ENCODE measurements at places on chromosomes 2 and 18.

- DNase-seq = no peak
Observed at GRCh38 chr2:33316328-33316727, 160.1 kb upstream of the RASGRP3 start.

- DNase-seq = no peak
Observed at GRCh38 chr2:173872714-173873113, 92.5 kb downstream of the SP3 start.

GRCh38 chr2:96769814-96770213, 9.1 kb downstream of the CNNM4 start:
- no peak for DNase-seq

DNA sequence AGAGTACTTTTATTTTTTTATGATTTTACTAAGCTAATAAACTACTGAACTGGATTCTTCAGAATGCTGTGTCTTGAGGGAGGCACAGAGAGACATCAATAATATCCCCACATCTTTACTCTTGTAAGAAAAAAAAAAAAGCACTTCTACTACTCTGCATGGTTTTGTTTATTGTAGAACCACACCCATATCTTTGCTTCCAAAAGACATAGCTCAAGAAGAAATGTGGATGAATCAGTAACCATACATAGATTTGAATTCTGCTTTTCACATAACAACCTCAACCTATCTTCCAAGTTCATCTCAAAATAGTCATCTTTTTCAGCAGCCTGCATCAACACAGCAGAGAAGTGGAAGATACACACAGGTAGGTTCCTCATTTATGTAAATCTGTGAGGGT, 12.2 kb upstream of the COL5A2 start:
- DNase-seq = no peak

DNA sequence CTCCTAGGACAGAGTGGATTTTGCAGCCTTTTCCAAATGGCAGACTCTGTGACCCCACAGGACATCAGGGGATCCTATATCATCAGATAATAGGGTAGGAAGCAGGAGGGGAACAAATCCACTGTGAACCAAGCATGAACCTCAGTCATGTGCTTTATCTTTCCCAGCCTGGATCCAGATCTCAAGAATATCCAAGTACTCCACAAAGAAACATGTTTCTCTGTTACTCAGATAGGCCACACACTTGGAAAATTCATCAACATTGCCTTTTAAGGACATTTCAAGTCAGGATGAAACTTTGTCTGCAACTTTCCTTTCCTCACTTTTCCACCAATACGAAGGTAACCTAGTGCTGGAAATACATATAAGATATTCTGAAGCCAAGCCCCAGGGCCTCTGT, 85.8 kb downstream of the RDH14 start:
- DNase-seq = no peak

DNA sequence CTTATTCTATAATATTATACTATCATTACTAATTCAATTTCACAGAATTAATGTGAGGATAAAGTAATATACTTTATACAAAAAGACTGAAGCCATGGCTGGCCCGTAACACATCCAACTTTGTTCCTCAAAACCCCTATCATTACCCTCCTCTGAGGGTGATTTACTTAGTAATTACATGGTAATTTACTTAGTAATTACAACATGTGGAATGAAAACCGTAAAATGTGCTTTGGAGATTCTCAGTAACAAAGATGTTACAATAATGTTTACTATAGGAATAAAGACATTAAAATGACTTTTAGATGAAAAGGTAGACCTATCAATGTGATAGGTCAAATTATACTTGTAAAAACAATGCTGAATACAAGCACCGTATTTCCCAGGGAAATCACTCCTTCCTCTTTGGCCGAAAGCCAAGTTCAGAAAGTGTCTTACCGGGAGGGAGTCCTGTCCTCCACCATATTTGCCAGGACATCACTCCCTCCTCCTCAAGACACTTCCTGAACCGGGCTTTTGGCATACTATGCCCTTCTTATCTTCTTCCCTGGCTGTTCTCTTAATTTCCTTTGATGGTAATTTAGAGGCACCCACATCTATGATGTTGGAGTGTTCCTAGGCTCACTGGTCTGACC, 1047.8 kb downstream of the SOCS6 start:
- no peak for DNase-seq

GRCh38 chr2:145555360-145555759, 1035.4 kb upstream of the ZEB2 start:
- no peak for DNase-seq

DNA sequence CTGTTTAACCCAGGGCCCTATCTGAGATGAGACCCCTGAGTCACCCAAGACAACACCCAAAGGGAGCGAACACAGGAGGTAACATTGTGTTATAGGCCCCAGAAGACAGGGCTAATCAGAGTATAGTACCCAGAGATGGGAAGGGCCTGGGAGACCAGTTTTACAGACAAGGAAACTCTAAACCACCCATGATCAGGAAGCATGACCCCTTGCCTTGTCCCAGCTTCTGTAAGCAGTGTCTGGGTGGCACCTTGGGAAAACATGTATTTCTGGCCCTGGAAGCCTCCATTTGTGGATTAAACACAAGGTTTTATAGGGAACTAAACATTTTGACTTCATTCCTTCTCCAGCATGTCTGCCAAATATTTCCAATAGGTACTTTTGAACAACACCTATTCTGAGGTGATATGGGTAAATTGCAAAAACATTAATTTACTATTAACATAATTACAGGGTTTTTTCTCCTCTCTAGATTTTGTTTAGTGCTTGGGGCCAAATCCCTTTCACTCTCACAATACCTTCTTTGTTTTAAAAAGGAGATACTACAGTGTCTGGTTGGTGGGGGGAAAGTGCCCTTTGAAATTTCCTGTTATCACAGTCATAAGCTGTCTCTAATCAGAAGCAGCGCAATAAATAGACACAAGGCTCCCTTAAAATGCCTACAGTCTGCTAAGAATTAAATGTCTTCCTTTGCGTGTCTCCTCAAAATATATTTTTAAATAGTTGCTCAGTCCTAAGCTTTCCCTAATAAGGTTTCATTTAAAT, 341.1 kb downstream of the BCL11A start:
- no peak for DNase-seq

- DNase-seq = no peak
Observed at GRCh38 chr2:95074663-95075439, 46.8 kb downstream of the MRPS5 start.

DNA sequence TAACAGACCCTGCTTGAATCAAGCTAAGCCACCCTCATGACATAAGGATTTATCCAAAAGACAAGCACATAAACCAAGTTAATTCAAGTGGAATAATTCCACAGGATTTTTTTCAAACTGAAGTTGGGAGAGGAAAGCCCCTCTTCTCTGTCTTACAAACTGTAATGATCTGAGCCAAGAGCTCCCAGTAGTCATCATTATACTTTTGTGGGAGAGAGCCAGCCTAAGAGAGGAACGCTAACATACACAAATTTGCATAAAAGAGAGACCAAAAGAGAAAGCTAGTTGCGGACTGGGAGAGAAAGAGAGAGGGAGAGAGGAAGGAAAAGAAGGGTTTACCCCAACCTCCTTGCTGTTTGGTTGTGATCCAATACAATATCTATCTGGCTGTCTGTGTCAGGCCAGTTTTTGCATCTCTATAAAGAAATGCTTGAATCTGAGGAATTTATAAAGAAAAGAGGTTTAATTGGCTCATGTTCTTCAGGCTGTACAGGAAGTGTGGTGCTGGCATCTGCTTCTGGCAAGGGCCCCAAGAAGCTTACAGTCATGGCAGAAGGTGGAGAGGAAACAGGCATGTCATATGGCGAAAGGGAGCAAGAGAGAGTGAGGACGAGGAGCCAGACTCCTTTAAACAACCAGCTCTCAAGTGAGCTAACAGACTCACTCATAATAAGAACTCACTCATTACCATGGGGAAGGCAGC, 20.8 kb upstream of the PUM2 start:
- no peak for DNase-seq

- no peak for DNase-seq
Observed at GRCh38 chr2:27802547-27802946, 31.0 kb downstream of the MRPL33 start.

GRCh38 chr2:65320042-65320725, 92.6 kb downstream of the ACTR2 start:
- DNase-seq = no peak

- no peak for DNase-seq
Observed at GRCh38 chr2:175648577-175649063, 353.4 kb downstream of the LNPK start.

DNA sequence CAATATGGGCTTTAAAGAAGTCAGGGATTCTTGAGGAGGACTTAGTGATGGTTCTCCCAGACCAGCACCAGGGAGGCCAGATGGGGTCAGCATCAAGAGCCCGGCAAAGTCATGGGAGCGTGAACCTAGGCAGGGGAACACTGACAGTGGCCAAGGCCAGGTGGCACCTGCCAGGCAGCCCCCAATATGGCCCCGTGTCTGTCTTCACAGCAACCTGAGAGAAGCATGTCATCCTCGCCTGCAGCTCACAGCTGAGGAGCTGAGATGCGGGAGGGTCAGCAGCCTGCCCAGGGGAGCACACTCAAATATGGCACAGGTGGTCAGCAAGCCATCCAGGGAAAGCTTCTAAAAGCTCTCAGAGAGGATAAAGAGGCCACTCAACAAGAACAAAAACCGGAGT, 105.7 kb upstream of the GPC1 start:
- no peak for DNase-seq

DNA sequence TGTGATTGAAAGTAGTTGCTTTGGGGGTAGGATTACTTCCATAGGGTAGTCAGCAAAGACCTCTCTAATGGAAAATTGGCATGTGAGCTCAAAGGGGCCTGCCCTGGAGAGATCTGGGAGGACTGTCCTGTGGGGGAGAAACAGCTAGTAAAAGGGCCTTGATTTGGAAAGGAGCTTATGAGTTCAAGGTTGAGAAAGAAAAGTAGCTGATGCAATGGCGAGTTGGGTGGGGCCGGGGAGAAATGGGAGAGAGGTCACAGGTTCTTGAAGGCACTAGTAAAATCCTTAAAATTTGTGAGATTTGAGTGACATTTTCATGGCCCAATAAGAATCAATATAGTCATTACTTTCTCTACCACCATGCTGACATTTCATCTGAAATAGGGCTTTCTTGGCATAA, 82.0 kb upstream of the CCDC195 start:
- no peak for DNase-seq

DNA sequence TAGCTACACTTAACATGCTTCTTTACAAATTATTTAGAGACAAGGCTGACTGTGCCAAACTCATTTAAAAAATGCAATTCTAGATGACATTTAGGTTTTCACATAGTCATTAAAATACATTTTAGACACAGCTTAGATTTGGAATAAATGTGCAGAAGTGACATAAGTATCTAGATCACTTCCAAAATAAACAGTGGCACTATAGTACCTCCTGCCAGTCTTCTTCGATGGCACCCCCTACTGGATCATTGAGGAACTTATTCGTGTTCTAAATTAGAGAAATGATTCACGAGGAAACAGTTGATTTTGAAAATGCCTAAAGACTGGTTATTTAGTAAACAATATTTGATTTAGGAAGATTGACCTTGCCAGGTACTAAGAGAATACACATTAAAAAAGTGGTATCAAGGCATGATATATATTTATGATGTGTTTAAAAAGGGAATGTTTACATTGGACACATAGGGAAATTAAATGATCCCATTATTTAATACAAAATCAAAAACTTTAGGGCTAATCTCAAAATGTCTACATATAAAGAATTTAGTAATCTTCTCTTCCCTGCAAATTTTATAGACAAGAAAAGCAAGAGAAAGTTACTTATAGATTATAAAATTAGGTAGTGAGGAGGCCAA, 323.9 kb downstream of the XIRP2 start:
- no peak for DNase-seq

- no peak for DNase-seq
Observed at GRCh38 chr2:160141419-160141818, 58.7 kb downstream of the ITGB6 start.

- DNase-seq = no peak
Observed at GRCh38 chr2:197054437-197054836, 127.9 kb upstream of the PGAP1 start.

GRCh38 chr2:214765180-214765579, 44.3 kb downstream of the BARD1 start:
- DNase-seq = no peak

GRCh38 chr2:66814916-66815315, 380.0 kb downstream of the MEIS1 start:
- DNase-seq = no peak

DNA sequence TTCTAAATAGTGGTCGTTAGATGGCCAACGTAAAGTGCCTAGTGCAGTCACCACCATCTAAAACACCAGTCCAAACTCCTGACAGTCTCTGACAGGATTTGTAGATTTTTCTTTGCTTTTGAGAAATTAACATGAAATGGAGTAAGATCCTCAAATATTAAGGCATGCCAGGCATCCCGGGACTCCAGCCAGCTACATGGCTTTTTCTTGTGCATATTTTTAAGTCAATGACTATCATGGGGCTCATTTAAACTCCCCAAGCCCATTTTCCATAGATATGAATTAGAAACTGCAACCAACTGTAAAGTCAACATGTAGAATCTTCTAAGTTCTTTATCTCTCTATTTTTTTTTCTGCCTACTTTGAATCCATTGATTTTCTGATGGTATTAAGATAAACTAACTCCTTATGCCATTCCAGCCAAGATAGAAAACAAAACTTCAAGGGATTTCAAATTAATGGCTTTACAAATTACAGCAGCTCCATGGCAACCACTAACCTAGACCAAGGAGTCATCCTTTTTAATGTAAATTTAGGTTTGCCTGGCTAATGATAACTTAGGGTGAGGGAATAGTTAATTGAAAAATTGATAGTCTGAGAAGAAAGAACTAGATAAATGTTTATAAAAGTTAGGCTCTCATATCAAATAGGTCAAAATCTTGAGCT, 764.1 kb upstream of the NXPH2 start:
- no peak for DNase-seq

GRCh38 chr2:60376252-60376651, 177.2 kb downstream of the BCL11A start:
- no peak for DNase-seq

DNA sequence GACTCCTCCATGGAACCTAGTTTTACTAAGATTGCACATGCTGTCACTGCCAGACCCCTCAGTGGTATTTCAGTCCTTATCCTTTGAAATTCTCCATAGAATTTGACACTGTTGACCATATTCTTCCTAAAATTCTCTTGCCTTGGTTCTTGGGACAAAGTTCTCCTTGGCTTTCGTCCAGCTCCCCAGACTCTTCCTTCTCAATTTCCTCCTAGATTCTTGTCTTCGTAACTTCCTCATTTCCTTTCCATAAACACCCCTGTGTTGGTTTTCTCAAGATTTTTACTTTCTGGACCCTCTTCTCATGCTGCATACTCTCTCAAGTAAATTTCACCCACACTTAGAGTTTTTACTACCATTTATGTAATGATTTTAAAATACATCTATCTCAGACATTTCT, 96.6 kb upstream of the TWSG1 start:
- DNase-seq = no peak

GRCh38 chr2:10221443-10221842, 81.3 kb upstream of the HPCAL1 start:
- no peak for DNase-seq

- no peak for DNase-seq
Observed at GRCh38 chr18:50076277-50076676, 118.7 kb downstream of the MYO5B start.

DNA sequence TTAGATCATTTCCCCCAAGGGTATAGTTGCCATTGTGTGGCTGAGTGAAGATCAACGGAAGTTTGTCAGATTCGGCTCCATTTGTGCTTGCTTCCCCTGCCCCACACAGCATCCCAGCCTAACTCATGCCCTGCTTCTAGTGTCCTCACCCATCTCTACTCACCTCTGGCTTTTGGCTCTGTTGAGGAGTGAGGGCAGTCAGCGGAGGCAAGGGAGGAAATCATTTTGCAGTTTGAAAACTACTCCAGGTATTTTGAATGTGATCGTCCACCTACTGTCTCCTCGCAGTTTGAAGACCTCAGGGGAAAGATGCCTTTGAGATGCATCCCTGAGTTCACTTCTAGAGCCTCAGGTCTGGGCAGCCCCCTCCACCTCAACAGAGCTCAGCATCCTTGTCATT, 116.3 kb downstream of the FEZ2 start:
- no peak for DNase-seq

All from cortex of kidney (tissue), 1 donor.